Cortex of kidney (tissue), 1 donor: ENCODE measurements at places on chromosomes 16 and 17.

GRCh38 chr16:75378616-75379015, 54.7 kb downstream of the CFDP1 start:
- no peak for DNase-seq

DNA sequence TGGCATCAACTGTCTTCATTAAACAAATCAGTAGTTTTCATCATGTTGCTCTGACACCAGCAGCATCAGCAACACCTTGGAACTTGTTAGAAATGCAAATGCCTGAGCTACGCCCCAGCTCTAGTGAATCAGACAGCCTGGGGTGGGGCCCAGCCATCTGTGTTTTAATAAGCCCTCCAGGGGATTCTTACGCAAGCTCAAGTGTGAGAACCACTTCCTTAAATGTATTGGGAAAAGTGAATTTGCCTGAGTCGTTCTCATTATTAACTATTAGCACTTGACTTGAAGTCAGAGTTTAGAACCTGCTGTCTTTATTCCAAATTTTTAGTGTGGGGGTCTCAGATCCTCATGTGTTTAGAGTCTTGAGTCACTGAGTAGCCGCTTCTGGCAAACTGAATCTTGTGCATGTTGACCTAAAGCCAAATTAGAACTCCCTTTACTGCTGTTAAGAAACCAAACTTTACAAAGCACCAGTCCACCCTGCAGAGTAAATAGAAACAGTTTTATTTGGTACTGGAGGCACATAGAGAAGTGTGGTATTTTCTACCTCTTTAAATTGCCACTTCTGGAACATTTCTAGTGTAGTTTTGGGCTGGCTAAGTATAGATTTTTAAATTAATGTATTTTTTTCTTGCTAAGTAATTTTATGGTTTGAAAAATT, 137.4 kb upstream of the COX10 start:
- DNase-seq: no peak

DNA sequence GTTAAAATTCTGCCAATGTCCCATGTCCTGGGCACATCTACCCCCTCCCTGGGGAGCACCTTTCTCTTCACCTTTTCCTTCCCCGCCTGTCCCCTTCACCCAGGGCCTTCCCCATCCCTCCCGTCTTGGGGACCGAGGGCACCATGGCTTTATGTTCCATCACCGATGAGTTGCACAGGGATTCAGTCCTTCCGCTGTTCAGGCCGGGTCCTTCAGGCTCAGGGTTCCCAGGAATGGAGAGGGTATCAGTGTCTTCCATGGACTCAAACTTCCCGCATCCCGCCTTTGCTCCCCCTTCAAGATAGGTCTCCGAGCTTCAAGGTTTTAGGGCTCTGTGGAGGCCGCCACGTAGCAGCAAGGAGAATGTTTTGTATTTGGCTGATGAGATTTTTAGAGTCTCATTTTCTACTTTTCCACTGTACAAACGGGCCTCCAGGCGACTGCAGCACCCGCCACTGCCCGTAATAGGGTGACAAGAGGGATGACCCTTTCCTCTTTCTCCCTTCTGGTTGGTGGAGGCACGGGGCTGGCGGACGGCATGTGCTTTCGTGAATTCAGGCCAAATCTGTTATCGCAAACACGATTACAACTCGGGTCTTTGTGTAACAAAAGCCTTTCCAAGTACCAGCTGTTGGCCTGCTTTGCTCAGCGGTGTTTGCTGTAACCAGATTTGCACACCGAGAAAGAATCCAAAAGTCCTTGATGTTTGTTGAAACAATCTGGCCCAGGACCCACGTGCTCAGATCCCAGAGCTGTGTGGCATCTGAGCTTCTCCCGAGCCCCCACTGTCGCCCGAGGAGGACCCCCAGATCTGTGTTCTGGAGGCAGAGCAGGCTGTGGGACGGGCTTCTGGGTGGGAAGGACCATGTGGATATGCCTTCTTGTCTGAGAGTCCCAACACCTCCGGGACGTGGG, 236.3 kb downstream of the SEC14L1 start:
- DNase-seq: no peak

- DNase-seq: no peak
Observed at GRCh38 chr17:65287040-65287439, 149.9 kb downstream of the RGS9 start.

GRCh38 chr16:30840611-30841010, 53.3 kb downstream of the BCL7C start:
- DNase-seq: no peak

GRCh38 chr17:19328441-19329061, 34.0 kb downstream of the B9D1 start:
- DNase-seq: no peak

GRCh38 chr16:16124438-16124837, 98.9 kb downstream of the ABCC6 start:
- DNase-seq: no peak

DNA sequence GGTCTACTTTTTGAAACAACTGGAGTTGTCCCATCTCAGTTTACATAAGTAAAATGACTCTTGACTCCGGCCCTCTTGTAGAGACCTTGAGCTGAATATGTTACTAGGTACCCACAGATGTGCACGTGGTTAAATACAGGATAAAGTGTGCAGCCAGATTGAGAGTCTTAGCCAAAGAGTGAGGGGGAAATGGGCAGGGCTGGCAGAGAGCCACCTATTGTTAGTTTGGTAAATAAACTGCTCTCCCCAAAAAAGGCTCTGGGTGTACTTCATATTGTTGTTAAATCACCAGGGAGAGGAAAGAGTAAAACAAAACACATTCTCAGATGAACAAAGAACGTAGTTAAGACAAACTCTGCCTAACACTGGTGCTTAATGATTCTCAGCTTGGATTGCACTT, 20.3 kb downstream of the G6PC1 start:
- DNase-seq: no peak

DNA sequence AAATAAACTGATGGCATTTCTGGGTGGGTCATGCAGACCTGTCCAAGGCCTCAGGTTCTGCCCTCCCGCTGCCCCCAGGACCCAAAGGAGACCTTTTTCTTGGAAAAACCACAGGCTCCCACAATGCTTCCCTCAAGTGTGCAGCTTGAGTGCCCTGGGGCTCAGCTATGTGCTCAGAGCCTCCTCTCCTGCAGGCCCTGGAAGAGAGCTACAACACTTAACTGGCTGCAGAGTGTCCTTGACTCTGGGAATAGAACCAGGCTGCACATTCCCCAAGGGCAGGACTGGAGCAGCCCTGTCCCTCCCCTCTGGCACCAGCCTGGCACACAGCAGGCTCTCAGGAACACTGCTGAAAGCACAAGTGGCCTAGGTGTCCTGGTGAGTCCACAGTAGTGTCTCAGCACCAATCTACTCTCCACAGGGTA, 4.8 kb upstream of the SREBF1 start:
- no peak for DNase-seq

- no peak for DNase-seq
Observed at GRCh38 chr16:2595393-2596205, 57.8 kb downstream of the PDPK1 start.

- DNase-seq: no peak
Observed at GRCh38 chr17:43134774-43135453, 9.8 kb upstream of the BRCA1 start.

DNA sequence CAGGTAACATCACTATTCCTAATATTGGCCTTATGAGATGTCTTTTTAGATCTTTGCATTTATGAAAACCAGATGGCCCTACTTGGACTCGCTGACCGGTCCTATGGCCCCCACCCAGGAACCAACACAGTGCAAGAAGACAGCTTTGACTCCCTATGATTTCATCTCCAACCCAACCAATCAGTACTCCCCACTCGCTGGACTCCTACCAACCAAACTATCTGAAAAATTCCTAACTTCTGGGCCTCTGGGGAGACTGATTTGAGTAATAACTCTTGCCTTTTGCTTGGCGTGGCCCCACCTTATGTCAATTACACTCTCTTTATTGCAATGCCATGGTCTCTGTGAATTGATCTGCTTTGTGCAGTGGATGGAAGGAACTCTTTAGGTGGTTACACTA, 828.9 kb downstream of the CDH11 start:
- no peak for DNase-seq

- no peak for DNase-seq
Observed at GRCh38 chr17:71180801-71181385, 939.9 kb upstream of the SOX9 start.

GRCh38 chr16:48082516-48082915, 73.3 kb downstream of the ABCC12 start:
- no peak for DNase-seq

DNA sequence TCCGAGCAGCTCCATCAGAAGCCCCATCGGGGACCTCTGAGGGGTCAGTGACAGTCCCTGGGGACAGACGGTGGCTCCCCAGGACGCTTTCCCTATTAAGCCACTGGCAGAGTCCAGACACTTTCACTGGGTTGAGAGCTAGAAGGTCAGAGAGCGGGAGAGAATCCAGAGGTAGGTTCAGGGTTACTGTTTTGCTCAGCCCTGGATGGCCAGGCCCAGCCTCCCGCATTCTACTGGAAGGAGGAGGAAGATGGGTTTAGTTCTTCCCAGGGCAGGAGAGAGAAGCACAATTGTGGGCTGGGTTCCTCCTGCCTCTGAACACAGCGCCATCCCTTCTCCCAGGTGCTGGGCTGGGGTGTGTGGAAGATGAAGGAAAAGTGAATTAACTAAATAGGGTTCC, 452.8 kb downstream of the SLC39A11 start:
- DNase-seq: no peak

GRCh38 chr16:12265108-12265507, 288.6 kb downstream of the SNX29 start:
- DNase-seq: no peak

DNA sequence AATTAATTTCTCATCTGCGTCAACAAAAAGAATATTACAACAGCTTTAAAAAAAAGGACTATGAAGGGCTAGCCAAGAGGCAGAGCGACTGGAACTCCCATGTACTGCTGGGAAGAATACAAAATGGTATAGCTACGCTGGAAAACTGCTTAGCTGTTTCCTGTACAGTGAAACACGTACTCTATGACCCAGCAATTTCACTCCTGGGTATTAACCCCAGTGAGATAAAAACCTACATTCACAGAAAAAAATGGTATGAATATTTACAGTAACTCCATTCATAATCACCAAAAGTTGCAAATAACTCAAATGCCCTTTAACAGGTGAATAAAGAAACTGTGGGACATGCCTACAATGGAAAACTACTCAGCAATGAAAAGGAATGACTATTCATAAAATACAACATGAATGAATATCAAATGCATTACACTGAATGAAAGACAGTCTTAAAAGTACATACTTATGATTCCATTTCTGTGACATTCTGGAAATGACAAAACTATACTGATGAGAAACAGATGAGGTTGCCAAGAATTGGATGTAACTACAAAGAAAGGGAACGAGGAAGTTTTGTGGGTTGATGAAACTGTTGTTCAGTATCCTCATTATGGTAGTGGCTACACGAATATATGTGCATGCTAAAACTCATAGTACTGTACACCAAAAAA, 27.6 kb downstream of the CMTM4 start:
- DNase-seq: no peak

- no peak for DNase-seq
Observed at GRCh38 chr16:69471121-69471520, 46.7 kb downstream of the CYB5B start.

DNA sequence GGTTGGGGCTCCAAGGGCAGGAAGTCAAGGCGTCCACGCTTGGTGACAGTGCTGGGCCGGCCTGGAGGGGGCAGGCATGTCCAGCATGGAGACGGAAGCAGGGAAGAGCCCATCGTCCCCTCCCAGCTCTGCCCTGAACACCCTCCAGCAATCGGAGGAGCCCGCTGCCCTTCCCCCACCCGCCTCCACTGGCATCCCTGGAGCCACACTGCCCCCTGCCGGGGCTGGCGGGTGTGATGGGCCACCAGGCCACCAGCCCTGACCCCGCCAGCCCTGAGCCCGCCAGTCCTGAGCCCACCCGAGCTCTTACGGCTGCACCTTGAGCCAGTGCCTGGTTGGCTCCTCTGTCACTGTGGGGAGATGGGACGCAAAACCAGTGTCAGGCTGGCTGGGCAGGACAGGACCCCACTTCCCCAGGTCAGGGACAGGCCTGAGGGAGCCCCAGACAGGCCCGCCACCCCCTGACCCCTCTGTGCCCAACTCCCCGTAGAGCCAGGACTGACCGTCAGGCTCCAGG, 4.1 kb upstream of the CDH15 start:
- no peak for DNase-seq

DNA sequence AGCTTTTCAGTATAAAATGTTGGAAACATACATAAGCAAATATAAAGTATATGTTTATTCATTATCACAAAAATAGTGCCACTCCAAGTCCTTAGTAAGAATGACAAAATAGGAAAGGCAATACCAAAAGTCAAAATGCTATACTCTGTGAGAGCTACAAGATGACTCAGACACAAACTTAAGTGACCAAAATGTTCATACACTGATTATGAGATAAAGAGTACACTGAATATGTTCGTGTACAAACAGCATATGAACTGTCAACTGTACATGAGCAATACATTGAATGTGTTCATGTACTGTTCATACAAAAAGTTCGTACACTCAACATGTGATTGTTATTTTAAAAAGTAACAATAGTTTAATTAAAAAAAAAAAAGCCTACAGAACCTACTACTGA, 103.3 kb downstream of the CA4 start:
- no peak for DNase-seq

GRCh38 chr17:50171371-50172071, 5.7 kb downstream of the SGCA start:
- no peak for DNase-seq

GRCh38 chr17:65559804-65560627, 1.4 kb downstream of the AXIN2 start:
- no peak for DNase-seq

DNA sequence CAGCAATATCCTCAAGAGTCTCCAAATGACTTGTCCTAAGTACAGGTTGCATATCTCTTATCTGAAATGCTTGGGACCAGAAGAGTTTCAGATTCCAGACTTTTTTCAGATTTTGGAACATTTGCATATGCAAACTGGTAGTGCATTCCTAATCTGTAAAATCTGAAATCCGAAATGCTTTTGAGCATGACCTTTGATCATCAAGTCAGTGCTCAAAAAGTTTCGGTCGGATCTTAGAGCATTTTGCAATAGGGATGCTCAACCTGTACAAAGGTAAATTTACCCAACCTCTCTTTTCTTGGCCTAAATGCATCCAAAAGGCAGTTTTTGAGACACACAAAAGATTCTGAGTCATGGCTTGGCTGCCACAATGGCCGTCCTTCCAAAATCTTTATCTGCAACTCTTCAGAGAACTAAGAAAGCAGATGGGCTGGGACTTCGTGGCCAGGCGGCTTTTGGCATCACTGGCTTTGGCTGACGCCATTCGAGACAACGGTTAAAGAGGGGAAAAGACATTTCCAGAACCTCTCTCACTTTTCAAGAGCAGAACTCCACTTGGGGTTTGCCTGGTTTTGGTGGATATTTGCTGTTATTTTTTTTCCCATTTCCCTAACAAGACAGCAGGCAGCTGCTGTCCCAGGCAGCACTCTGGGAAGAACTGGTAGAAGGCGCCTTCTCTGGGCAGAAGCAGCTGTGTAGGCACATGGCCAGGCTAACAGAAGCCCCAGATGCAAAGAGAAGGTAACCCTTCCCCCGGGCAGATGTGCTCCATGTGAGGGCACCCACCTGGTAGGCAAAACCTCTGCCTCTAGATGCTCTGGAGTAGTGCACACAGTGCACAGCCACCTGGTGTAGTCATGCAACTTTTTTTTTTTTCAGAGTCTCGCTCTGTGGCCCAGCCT, 8.9 kb downstream of the CPPED1 start:
- DNase-seq: no peak

GRCh38 chr17:46930051-46930450, 7.1 kb downstream of the GOSR2 start:
- DNase-seq: no peak
